ENCODE measurements at places on chromosomes 13 and 19. TPM values are rescaled to one million over a fixed set of nuclear protein-coding genes. Genes with fewer than 3 reads are reported as not detected.

Gene COL4A2
- 488 TPM for polyA plus RNA-seq

Gene U2AF1L4
- 25.3 TPM for polyA plus RNA-seq

Gene ZNF177
- polyA plus RNA-seq, result 3.2 TPM

Gene NFIX
- 88.6 TPM for polyA plus RNA-seq

Gene ZNF835
- 4.1 TPM for polyA plus RNA-seq

Gene ETV2
- 1.7 TPM for polyA plus RNA-seq

Gene KLHL1
- not detected for polyA plus RNA-seq

DNA sequence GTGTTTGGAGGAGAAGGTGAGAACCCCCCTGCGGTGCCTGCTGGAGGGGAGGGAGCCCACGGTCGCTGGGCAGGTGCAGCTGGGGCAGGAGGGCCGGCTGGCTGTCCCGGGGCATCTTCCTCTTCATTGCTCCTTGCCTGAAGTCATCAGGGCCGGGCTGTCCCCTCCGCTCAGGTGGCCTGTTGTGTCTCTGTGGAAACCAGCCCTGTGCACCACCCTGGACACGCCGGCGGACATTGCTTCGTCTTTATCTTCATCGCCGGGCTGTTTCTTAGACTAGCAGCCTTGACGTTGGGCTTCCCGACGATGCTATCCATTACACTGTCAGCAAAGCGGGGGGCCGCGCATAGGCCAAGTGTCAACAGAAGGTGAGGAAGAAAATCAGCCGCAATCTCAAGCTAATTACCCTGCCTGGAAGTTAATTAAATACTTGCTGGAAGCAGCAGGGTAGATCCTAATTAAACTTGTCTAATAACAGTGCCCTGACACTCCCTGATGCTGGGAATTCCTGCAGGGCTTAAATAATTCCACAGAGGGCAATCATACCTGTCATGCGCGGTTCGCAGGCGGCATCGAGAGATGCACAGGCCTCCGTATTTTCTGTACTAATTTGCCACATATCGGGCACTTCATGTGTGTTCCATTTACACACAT is 111.4 kb upstream of the SOX1 start:
- DNase-seq, result no peak

DNA sequence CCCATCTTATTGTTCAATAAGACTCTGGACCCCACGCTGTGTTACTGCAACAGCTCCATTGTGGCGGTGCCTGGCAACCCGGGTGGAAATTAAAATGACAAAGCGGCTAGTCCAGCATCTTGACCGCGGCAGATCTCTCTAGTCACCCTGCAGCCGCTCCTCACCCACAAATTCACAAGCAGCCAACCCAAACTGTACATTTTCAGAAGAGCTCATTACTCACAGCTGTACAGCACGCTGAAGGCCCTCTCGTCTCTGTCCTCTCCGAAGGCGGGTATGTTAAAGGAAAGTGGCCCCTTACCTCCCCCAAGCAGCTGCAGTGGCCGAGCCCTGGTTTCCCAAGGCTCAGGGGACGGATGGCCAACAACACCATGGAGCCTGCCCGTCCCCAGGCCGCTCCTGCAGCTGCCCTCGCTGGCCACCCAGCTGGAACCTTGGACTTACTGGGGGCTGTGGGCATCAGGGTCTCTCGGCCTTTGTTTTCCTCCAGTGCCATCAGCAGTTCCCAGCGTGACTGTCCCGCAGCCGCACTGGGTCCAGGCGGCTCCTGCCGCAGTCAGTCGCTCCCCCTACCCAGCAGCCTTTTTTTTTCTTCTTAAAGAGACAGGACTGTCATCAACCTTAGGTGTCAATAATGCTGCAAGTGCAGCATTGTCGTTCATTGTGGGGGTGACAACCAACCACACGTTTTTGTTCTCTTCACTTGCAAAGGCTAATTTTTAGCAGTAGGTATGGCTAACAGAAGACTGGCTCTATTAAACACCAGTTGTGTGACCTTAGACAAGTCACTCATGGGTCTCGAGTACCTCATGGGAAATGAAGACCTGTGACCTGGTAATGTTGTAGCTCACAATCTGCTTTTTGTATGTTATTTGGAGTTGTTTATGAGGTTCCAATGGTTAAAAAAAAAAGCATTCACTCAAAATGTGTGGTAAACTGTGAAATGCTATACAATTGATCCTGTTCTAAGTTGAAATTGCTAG is at the start of gene SACS:
Gene SACS, minus strand, starts transcription at position 532 of the 983 bp plus-strand sequence. CDS start 22,463 bp downstream, outside the sequence.
- DNase-seq, result no peak

GRCh38 chr19:49663224-49663623 is 2.4 kb downstream of the IRF3 start:
- DNase-seq, result no peak

DNA sequence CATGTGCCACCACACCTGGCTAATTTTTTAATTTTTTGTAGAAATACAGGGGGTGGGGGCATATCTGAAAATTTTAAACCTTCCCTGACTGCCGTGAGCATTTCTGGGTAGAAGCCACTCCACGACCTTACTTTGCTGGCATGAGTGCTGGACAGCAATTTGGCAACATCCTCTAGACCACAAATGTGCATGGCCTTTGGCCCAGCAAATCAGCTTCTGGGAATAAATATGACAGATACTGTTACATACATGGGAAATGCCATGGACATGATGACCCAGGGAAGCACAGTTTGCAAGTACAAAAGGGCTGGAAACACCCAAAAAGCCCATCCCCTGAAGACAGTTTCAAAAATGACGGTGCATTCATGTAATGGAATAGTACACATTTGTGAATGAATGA is 3.2 kb upstream of the PVR start:
- DNase-seq, result no peak

DNA sequence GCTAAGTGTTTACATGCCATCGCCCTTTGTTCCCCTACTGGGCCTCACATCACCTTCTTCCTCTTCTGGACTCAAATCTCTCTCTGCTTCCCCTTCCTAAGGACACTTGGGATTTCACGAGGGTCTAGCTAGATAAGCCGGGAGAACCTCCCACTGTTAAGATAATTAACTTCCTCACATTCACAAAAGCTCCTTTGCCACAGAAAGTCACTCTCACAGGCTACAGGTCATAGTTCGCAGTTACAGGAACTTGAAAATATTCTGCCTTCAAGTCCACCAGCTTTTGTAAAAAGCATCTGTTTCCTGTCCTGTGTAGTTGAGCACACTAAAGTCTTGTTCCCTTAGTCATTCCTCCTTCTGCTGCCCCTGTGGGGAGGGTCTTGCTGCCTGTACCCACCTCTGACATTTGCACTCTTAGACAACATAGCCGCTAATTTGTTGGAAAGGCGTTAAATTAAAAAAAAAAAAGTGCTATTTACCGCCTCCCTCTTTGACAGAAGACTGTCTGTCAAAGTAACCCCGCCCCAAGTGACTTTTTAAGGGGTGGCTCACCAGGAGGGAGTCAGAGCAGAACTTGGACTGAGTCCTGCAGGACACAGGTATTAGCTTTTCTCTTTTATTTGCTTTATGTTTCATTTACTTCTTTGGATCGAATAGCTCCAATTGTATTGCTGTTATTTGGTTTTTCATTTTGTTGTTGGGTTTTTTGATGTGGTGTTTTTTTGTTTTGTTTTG is 26.8 kb upstream of the CEACAM21 start:
- no peak for DNase-seq

GRCh38 chr13:31775148-31775547 is 35.8 kb downstream of the RXFP2 start:
- no peak for DNase-seq

DNA sequence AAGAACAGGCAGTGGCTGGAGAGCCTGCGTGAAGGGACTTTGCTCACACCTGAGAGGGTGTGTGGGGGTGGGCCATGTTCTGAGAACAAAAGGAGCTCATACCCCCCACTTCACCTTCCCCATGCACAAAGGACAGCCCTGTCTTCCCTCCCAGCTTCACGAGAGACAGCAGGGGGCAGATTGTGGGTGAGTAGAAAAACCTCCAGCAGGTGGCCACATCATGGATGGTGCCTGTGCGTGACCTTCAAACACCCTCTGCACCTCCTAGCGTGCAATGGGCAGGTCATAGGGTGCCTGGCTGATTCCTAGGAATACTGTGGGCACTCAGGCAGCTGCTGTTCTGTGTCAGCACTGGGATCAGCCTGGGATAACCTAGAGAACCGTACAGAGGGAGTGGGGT is 36.3 kb upstream of the PSG9 start:
- DNase-seq, result no peak

All from urinary bladder (tissue), 4 donors.